Left cardiac atrium (tissue), 4 donors: ENCODE measurements at places on chromosomes 6 and 20. TPM values are rescaled to one million over a fixed set of nuclear protein-coding genes. Genes with fewer than 3 reads are reported as not detected.

DNA sequence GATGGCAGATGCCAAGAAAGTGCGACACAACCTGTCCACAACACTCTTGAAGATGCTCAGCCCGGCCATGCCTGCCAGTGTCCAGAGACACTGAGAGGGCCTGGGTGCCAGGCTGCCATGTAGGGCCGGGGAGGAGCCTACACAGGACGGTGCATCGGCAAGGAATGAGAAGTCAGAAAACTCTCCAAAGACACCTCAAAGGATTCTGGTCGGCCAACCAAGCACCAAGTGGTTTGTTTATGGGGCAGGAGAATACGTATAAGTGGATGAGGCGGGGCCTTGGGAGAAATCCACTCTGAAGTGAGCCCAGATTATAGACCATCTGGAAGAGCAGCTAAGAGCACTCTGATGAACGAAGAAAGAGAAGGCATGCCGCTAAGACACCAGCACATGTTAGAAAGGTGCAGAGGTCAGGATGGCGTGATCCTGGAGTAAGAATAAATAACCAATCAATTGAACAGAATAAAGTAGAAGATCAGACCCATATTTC is 120.7 kb upstream of the FOXQ1 start:
- no peak for DNase-seq

GRCh38 chr6:82861121-82861520 is 204.5 kb downstream of the UBE3D start:
- no peak for DNase-seq

Gene FANCE
- 1.8 TPM for total RNA-seq

Gene ANKRD66
- total RNA-seq: not detected

Gene RREB1
- 34.2 TPM for total RNA-seq

Gene TTLL9
- total RNA-seq: not detected

- peak; percentile 46 for DNase-seq
Measured at GRCh38 chr6:37314487-37315156, 39.2 kb upstream of the RNF8 start.

Gene TSBP1
- not detected for total RNA-seq

DNA sequence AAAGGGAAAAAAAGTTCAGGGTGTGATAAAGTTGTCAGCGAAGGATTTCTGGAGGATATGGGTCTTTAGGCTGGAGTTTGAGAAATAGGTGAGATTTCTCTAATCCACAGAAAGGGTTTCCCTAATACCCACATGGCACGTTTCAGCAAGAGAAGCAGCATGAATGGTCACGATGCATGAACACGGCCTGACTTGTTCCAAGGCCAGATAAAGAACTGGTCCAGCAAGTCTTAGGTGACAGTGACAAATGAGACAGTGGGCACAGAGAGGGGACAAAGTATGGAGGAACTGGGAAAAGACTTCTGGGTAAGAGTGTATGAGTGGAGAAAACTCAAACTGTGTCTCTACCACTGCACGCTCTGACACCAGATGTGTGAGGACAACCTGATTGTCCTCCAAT is 262.0 kb upstream of the FOXQ1 start:
- no peak for DNase-seq

DNA sequence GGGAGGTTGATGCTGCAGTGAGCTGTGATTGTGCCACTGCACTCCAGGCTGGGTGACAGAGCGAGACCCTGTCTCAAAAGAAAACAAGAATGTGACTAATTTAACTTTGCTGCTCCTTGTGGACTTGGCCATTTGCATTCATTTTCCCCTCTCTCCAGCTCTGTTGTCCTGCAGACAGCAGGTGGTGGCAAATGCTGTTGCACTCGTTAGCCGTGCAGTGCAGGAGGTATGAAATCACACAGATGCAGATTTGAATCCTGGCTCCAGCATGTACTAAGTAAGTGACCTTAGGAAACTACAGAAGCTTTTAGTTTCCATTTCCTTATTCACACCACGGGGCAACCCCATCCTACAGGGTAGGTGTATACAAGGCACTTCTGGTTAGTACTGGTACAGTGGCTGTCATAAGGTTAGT is 9.6 kb upstream of the BEND3 start:
- DNase-seq: no peak

Gene RRAGD
- total RNA-seq: 89.5 TPM

Gene SYNCRIP
- total RNA-seq: 48.7 TPM

Gene SPATS1
- total RNA-seq: not detected

DNA sequence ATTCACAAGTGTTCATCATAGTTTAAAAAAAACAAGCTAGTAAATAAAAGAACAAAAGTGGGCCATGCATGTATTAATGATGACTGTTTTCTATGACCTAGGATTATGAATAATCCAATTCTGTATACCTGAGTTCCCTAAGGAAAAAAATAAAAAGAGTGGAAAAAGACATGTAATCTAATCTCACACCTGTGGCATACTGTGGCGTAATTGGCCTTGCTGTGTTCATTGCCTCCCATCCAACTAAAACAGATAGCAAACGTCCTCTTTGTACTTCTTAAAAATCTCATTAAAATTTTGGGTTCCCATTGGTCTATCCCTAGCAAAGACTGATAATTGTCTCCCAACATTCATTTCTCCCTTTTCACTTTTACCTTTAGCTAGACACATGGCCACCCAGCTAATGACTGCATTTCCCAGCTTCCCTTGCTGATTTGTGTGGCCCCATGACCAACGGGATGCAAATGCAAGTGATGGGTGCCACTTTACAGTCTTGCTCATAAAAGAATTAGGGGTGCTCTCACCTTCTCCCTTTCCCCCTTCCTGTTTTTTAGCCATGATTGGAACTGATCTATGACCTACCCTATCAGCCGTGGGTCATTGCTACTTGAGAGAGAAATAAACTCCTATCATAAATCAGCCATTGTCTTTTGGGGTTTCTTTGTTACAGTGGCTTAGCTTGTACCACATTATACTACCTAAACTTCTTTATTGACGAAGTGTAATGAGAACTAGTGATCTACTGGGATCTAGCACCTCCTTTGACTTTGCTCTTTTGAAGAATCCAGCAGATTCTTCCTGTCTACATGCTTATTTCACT is 32.0 kb upstream of the TBC1D22B start:
- DNase-seq: no peak

DNA sequence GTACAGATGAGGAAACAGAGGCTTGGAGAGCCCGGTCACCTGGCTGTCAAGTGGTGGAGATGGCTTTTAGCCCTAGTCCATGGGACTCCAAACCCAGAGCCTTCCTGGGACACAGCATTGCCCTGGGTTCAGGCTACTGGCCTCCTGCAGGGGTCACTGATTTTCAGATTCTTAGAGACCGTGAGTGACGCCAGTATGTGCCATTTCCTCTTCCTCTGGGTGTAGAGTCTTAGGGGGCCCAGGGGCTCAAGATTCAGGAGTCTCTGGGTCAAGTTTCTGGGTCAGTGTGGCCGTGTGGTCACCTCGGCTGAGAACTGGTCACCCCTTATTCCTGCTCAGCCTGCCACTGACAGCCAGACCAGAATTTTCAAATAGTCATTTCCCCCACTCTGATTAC is 574 bp downstream of the ARHGAP40 start:
- no peak for DNase-seq

DNA sequence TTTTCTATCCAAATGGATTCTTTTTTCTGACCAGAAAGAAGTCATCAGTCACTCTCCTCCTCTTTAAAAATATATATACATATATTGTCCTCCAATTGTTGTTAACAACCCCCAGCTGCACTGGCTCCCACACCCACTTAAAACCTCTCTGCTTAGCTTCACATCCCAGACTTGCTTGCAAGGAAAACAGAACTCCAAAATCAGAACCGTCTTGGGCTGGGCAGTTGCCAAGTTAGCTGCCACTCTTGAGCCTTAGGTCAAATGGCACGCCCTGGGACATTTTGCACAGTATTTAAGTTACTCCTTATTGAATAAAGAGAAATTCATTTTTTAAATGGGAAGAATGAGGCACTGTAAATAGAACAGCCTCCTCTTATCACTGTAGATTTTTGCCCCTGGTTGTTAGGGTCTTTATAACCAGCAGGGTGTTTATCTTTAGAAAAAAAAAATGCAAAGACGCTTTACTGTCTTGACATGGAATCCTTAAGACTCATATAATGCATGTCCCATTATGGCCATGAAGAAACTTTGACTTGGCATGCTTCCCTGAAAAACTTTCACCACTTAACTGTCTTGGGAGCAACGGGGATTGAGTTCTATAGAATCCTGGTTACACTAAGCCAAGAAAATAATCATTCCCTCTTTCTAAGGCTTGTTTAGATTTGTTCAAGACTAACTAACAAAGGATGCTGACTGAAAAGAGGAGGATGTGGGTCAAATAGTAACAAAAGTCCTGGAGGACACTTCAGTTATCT is 204.5 kb downstream of the ISM1 start:
- peak; percentile 19 for DNase-seq

Gene IL20RA
- 3.5 TPM for total RNA-seq

Gene MDN1
- 22.4 TPM for total RNA-seq

DNA sequence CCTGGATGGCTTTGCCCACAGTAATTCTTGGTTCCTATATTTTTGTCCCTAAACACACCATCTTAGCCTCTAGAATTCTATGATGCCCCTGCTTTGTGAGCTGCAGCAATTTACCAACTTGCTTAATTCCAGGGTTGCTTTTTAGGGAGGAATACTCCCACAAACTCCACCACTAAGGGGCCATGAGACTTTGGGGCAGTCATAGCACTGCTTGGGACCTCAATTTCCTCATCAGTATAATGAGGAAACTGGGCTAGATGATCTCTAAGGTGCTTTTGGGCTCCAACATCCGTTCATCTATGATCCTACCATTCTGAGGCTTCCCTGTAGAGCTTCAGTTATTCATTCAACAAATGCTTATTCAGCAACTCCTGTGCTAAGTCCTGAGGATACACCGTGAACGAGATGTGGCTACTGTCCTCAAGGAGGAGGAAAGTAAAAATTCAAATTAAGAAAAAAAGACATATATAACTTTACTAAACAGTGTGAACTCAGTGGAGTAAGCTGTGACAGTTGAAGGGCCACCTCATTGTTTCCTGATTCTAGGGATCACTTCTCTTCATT is 75.3 kb downstream of the PRDM1 start:
- no peak for DNase-seq

Gene MUC22
- not detected for total RNA-seq

- DNase-seq: no peak
Measured at GRCh38 chr6:105907991-105908390, 178.1 kb upstream of the PRDM1 start.

Gene MYH7B
- total RNA-seq: 82.3 TPM

DNA sequence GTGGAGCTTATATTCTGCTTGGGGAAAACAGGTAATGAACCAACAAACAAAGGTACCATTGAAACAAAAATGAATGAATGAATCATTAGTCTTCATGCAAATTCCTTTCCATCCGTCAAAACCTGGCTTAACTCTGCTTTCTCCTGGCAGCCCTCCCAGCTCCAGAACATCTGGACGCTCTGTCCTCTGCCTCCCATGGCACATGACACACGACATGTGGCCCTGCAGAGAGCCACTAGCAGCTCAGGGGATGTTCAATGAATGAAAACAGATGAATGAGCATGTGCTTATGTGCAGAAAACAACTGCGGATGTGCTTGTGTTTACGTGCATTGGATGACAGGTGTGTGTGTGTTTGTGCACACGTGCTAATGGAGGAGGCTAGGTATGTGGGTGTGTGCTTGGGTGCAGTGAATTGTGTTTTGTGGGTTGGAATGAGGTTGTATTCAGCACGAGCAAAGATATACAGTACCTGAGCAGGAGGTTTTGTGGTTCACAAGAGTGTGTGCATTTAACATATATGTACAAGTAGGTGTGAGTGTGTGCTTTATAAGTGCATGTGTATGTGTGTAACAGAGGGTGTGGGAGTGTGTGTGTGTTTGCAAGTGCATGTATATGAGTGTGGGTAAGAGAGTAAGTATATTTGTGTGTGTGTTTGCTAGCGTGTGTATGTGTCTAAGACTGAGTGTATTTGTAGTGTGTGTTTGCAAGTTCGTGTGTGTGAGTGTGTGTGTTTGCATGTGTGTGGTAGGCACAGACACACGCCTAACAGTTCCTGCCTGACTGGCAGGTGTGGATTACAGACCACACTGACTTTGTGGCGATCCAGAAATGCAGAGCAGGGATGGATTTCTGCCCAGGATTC is 374.1 kb upstream of the SULF2 start:
- no peak for DNase-seq

DNA sequence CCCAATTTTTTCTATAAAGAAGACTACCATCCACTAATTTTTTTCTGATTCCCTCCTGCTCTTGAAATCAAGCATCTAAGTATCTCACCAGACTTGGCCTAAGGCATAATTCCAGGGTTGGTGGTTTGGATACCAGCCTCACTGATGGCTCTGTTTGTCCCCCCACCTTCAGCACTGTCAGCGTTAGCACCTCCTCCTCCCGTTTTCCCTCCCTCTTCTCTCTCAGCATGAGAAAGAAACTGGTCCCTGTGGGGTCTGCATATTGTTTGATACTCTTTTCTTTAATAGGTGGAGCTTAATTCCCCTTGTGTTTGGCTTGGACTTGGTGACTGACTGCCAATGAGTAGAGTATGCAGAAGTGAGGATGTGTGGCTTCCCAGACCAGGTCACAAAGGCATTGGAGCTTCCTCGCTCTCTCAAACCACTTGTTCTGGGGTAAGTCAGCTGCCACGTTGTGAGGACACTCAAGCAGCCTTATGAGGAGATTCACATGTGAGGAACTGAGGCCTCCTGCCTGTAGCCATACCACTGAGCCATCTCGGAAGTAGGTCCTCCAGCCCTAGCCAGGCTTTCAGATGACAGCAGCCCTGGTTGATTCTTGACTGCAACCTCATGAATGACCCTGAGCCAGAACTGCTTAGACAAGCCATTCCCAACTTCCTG is 65.2 kb downstream of the RIOK1 start:
- no peak for DNase-seq

GRCh38 chr6:75849329-75850025 is 100.4 kb downstream of the MYO6 start:
- DNase-seq: no peak

GRCh38 chr20:8913456-8913855 is 155.4 kb upstream of the PLCB4 start:
- DNase-seq: no peak

DNA sequence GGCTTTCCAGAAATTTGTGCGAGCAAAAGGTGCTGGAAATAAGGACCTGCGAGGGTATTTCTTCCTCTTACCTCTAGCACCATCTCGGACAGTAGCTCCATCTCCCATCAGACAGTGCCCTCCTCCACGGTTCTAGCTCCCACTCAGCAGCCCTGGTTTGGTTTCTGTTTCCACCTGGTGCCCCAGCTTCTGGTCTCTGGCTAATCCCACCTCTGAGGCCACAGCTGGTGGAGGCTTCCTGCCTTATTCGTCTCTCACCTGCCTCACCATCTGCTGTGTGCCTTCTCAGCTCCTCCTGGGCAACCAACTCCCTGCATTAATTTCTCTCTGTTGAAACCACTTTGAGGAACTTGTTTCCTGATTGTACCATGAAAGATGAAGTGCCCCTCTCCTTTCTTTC is 162.4 kb upstream of the CDYL start:
- DNase-seq: no peak

DNA sequence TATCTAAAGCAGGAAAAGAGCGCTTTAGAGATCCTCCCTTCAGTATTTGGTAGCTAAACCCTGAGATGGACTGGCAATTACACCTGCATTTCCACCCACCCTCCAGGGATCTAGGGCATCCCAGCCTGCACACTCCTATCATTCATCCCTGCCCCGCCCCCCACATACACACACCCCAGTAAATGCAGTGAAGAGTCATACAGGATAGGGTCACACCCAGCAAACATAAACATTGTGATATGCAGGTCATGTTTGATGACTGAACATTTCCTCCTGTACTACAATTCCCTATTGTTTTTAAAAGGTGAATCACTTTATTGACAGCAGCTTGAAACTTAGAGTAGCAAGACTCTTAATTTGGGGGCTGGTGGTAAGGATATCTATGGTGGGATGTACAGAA is 112.9 kb downstream of the FOXO3 start:
- DNase-seq: no peak

GRCh38 chr20:17642404-17643269 is 39.4 kb downstream of the RRBP1 start:
- peak; percentile 14 for DNase-seq

Gene GPR6
- total RNA-seq: not detected

Gene PACRG
- 4.5 TPM for total RNA-seq
